ENCODE measurements at places on chromosomes 2 and 18.
A peak's percentile ranks its signal among the peaks of the same experiment; 100 is the strongest.

GRCh38 chr18:51248685-51249084 lies 51.2 kb upstream of the MEX3C start:
- no peak for DNase-seq

DNA sequence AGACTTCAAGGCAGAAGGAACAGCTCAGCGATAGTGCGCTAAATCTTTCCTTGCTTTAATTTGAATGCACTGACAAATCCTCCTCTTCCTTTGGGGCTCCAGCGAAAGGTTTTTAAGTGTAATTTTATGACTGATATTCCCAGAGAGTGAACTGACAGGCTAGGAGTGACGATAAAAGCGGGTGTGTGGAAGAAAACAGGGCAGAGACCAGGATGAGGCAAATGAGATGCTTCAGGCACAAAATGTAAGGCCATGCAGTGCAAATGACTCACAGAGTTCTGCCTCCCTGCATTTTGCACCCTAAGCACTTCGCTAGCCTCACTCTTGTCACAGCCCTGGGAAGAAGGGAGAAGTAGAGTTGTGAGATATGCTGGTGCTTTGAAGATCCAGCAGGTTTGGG lies 14.7 kb downstream of the KLHL23 start:
- DNase-seq: no peak

GRCh38 chr18:40812981-40813515 lies 1142.0 kb upstream of the PIK3C3 start:
- DNase-seq: no peak

- DNase-seq: peak; percentile 40
Measured at GRCh38 chr2:222450021-222450420, 25.7 kb downstream of the SGPP2 start.
